ENCODE measurements at places on chromosomes 5 and 9. TPM values are rescaled to one million over a fixed set of nuclear protein-coding genes. Genes with fewer than 3 reads are reported as not detected.

CAMK2A gene
- total RNA-seq, result not detected

PCDHB11 gene
- 0.19 TPM for total RNA-seq

CCL19 gene
- not detected for total RNA-seq

FREM1 gene
- total RNA-seq, result under 0.01 TPM

APBA1 gene
- 4.9 TPM for total RNA-seq

PKN3 gene
- total RNA-seq, result 12.9 TPM

CDK9 gene
- 102 TPM for total RNA-seq

LCN9 gene
- not detected for total RNA-seq

MARVELD2 gene
- total RNA-seq, result 3.1 TPM

IL13 gene
- total RNA-seq, result not detected

PCDHGA1 gene
- 0.33 TPM for total RNA-seq
